Activated T-cell treated with anti-CD3 and anti-CD28 coated beads, Interleukin-2, amount 50 U/mL, for 72 hours (primary cell): ENCODE measurements at places on chromosomes 5 and 9. TPM values are rescaled to one million over a fixed set of nuclear protein-coding genes. Genes with fewer than 3 reads are reported as not detected.

Gene GRIN1
- total RNA-seq: 0.38 TPM

Gene CDH6
- not detected for total RNA-seq

Gene PDZD2
- 0.02 TPM for total RNA-seq

Gene ACTBL2
- total RNA-seq: not detected

Gene SEMA4D
- total RNA-seq: 182 TPM

Gene SCGB3A2
- total RNA-seq: not detected

Gene NTNG2
- 3.2 TPM for total RNA-seq

Gene UQCRQ
- 189 TPM for total RNA-seq

Gene ANKRD33B
- total RNA-seq: 6.2 TPM

Gene OMD
- total RNA-seq: not detected

Gene EQTN
- not detected for total RNA-seq

Gene ANGPTL2
- total RNA-seq: not detected

Gene NOXA1
- total RNA-seq: 1.4 TPM

Gene NOP16
- total RNA-seq: 42.3 TPM

Gene PCDHB8
- total RNA-seq: not detected

Gene MTMR12
- 23.5 TPM for total RNA-seq

Gene SCAI
- 14.5 TPM for total RNA-seq

Gene CCNI2
- 3.4 TPM for total RNA-seq

Gene KCNIP1
- not detected for total RNA-seq

Gene CHSY3
- not detected for total RNA-seq

Gene LHX3
- not detected for total RNA-seq

Gene IGFBPL1
- not detected for total RNA-seq

Gene AGXT2
- total RNA-seq: not detected

Gene PLPP7
- total RNA-seq: 0.23 TPM

Gene MAST4
- total RNA-seq: 38.3 TPM

Gene FAM151B
- not detected for total RNA-seq

Gene IL5
- 2.1 TPM for total RNA-seq

Gene SPATA31D4
- not detected for total RNA-seq

Gene SPINK4
- not detected for total RNA-seq

Gene ROPN1L
- 0.58 TPM for total RNA-seq

Gene FSTL4
- not detected for total RNA-seq

Gene PCDHB7
- not detected for total RNA-seq

Gene HMCN2
- 0.17 TPM for total RNA-seq

Gene RABGAP1
- total RNA-seq: 33.1 TPM

Gene NR6A1
- total RNA-seq: 4.0 TPM

Gene COL15A1
- total RNA-seq: 0.30 TPM

Gene ANKRD31
- total RNA-seq: 0.58 TPM

Gene SLC6A7
- total RNA-seq: not detected

Gene FAM169A
- 13.4 TPM for total RNA-seq

Gene NEURL1B
- total RNA-seq: 0.63 TPM

Gene HSPB3
- not detected for total RNA-seq

Gene WDR38
- total RNA-seq: not detected

Gene IFNA2
- total RNA-seq: not detected
